ENCODE measurements at places on chromosomes 7 and 10.

DNA sequence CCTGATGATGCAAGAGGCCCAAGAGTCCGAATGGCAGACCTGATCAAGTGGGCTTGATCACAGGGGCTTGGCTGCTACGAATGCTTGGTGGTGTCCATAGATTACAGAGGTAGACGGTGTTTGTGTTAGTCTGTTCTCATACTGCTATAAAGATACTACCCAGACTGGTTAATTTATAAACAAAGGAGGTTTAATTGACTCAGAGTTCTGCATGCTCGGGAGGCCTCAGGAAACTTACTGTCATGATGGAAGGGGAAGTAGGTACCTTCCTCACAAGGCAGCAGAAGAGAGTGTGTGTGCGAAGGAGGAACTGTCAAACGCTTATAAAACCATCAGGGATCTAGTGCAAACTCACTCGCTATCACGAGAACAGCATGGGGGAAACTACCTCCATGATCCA lies 268.9 kb upstream of the KLF6 start:
- no peak for DNase-seq

DNA sequence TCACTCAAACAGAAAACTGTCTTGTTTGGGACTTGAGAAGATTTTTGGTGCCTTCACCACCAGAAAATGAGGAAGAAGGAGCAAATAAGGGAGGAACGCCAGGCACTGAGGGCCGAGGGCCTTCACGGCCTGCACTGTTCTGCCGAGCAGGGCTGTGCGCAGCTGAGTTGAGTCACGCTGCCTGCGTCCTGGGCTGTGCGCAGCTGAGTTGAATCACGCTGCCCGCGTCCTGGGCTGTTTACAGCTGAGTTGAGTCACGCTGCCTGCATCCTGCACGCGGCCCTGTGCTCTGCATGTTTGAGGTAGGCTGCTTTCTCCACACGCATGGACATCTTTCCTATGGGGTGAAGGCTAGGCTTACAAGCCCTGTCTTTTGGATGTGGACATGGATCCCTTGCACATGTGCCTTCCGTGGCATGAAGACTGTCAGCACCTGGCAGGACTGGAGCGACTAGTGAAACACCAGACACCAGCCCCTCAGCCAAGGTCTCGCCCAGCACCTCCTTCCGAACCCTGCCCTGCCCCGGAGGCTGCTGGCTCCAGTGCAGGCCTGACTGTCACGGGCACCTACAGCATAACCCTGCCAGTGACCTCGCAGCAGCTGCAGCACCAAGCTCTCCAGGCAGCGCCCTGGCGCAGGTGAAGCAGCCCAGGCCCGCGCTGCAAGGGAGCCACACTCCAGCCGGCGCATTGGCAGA lies 96.7 kb downstream of the HTR5A start:
- DNase-seq = no peak

DNA sequence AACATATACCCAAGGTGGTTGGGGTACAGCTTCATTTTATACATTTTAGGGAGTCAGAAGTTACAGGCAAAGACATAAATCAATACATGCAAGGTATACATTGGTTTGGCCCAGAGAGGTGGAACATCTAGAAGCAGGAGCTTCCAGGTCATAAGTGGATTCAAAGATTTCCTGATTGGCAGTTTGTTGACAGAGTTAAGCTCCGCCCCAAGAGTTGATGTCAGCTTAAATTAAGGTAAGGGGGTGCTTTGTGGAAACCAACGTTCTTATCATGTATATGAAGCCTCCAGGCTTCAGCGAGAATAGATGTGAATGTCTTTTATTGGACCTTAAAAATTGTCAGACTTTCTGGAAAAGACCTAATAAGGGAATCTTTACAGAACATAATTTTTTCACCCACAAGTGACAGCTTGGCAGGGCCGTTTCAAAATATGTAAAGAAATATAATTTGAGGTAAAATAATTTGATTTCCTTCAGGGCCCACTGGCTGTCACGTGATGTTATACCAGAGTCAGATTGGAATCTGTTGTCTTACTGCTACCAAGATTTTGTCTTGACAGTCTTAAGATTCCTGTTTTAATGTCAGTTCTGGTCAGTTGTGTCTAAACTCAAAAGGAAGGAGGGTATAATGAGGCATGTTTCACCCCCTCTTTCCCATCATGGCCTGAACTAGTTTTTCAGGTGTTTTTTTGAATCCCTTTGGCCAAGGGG lies 6.3 kb upstream of the PANK1 start:
- DNase-seq = no peak

- peak; percentile 49 for DNase-seq
Observed at GRCh38 chr7:134669845-134670373, 23.3 kb downstream of the BPGM start.

- no peak for DNase-seq
Observed at GRCh38 chr10:122224159-122224558, 46.9 kb upstream of the BTBD16 start.

GRCh38 chr10:67853512-67853911 lies 15.5 kb upstream of the DNAJC12 start:
- no peak for DNase-seq

GRCh38 chr10:68989317-68989990 lies 851 bp downstream of the KIFBP start:
- DNase-seq = no peak

- no peak for DNase-seq
Observed at GRCh38 chr10:52573347-52573746, 199.2 kb downstream of the MBL2 start.
